ENCODE measurements at places on chromosomes 1 and 21.

GRCh38 chr1:207646171-207646570 is 1.2 kb downstream of the CR1L start:
- DNase-seq = no peak

DNA sequence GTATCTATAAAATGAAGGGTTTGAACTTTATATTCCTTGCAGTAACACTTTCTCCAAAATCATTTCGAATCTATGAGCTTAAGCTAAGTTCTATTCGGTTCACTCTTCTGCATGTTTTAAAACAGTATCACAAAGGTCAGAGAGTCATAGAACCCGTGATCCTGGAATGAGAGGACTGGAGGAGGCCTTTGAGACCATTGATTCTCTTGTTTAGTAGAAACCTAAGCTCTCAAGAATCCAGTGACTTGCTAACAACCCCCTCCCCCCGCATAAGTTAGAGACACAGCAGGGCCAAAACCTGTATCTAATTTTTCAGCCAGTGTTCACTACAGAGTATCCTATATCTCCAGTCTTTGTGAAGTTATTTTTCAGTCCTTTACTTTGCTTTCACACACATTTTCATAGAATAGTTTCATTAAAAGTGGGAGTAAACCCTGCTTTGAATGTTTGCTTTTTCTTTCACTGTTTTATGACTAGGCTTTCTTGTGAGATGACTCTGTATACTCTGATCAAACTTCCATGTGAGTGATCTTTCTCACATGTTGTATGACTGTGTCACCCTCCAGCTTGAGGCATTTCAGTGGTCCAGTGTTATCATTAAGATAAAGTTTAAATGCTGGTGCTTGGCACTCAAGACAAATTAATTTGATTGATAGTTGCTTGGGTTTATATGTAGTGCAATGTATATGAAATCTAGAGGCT is 275.4 kb upstream of the SGIP1 start:
- DNase-seq = no peak

GRCh38 chr1:51237351-51238033 is 1.4 kb downstream of the RNF11 start:
- DNase-seq = no peak

DNA sequence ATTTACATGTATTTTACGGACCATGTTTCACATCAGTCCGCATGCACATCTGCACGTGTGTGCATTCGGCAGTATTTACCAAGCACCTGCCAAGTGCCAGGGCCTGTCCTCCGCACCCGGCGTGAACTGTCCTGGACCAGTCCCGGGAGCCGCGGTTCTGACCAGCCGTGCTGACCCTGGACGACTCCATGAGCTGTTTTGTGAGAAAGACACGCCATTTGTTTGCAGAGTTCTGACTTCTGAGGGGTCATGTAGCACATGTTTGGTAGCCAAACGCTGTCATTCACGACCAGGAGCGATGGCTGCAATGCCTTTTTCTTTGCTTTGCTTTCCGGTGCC is 3.3 kb upstream of the OLIG2 start:
- DNase-seq = no peak

- peak; percentile 26 for DNase-seq
Observed at GRCh38 chr21:35840197-35840799, 220.0 kb downstream of the SETD4 start.

DNA sequence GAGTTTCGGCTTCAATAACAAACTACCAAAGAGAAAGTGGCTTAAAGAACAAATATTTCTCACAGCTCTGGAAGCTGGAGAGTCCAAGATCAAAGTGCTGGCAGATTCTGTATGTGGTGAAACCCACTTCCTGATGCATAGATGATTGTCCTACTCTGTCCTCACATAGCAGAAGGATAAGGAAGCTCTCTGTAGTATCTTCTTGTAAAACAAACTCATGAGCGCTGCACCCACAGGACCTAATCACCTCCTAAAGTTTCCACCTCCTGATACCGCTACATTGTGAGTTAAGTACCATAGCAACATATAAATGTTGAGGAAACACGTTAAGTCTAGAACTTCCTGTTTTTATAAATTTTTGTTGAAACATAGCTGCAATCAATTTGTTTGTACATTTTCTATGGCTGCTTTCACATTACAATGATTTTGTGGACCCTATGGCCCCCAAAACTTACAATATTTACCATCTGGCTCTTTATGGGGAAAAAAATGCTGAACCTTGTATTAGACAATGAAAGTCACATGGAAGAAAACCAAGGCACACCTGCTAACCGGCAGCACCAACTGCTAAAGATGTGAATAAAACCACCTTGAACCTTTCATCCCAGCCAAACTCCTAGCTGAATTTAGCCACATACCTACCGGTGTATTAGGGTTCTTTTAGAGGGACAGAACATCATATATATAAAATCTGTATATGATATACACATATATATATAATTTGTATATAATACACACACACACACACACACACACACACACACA is 1423.4 kb downstream of the NCAM2 start:
- DNase-seq = no peak

GRCh38 chr1:120133228-120133927 is 42.9 kb downstream of the SEC22B start:
- no peak for DNase-seq

- DNase-seq = no peak
Observed at GRCh38 chr1:53511933-53512806, 53.0 kb downstream of the DMRTB1 start.

DNA sequence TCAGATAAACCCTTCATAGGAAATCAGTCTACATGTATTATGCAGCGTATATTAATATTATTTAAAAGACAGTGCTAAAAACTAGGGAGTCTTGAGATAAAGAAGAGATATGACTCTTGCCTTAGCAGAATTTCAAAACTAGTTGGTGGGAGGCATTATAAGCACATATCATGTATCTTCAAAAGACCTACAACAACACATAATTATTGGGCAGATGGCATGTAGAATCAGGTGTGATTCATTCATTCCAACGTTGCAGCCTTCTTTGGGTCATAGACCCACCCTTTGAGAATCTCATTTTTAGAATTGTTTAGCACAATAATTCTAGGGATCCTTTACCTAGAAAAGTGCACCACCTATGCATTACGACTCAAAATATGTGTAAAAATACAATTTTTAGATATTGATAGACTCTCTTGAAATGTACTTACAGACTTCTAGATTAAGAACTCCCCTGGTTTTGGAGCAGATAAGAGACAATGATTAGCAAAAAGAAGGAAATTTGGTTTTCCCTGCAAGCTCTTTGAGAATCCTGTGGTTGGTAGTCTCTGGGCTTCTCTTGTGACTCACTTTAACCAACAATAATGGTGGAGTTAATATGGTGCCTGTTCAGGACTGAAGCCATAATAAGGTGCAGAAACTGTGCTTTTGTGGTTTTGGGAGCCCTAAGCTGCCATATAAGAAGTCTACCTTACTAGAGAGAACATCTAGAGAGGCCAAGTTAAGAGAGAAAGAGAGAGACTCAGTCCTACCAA is 85.3 kb upstream of the RGS4 start:
- no peak for DNase-seq

- DNase-seq = no peak
Observed at GRCh38 chr1:172895050-172895460, 155.7 kb downstream of the TNFSF18 start.

Data from activated CD4-positive, CD25-positive, alpha-beta regulatory T cell treated with anti-CD3 and anti-CD28 coated beads, Interleukin-2, amount 50 U/mL, for 16 hours (primary cell).